ENCODE measurements at places on chromosomes 1 and 21. TPM values are rescaled to one million over a fixed set of nuclear protein-coding genes. Genes with fewer than 3 reads are reported as not detected.

Gene SMAP2
- 27.3 TPM for total RNA-seq

Gene MEX3A
- total RNA-seq, result 44.0 TPM

Gene SYCP1
- total RNA-seq, result not detected

Gene PLA2G4A
- 1.2 TPM for total RNA-seq

Gene AQP10
- total RNA-seq, result not detected

Gene PPIAL4G
- 0.25 TPM for total RNA-seq

Gene NMNAT2
- 58.3 TPM for total RNA-seq

Gene SLC30A2
- not detected for total RNA-seq

Gene POU2F1
- total RNA-seq, result 26.3 TPM

Gene RASAL2
- total RNA-seq, result 28.8 TPM

Gene NAV1
- 78.4 TPM for total RNA-seq

Gene C1orf87
- under 0.01 TPM for total RNA-seq

Gene DCST1
- total RNA-seq, result 0.25 TPM

Gene PPFIA4
- 12.3 TPM for total RNA-seq

Gene THEM5
- not detected for total RNA-seq

Gene FCMR
- 0.25 TPM for total RNA-seq

Gene ELK4
- total RNA-seq, result 9.1 TPM

Gene VCAM1
- total RNA-seq, result 19.9 TPM

Gene NEXN
- total RNA-seq, result 0.49 TPM

Gene OR2T11
- total RNA-seq, result not detected

Gene FCN3
- 0.25 TPM for total RNA-seq

Gene LCE2C
- not detected for total RNA-seq

Gene TBX15
- 0.98 TPM for total RNA-seq

Gene RXRG
- total RNA-seq, result 7.1 TPM

Gene TNFAIP8L2
- 0.98 TPM for total RNA-seq

Gene FALEC
- total RNA-seq, result not detected

Gene LYPD8
- total RNA-seq, result not detected

Gene RGS5
- 14.5 TPM for total RNA-seq

Gene F13B
- not detected for total RNA-seq

Gene BGLAP
- 0.25 TPM for total RNA-seq

Gene HES4
- total RNA-seq, result 20.7 TPM

Gene FCGR2B
- total RNA-seq, result 0.25 TPM

Gene RPTN
- not detected for total RNA-seq

Gene CLCA4
- not detected for total RNA-seq

Gene LRRN2
- 11.8 TPM for total RNA-seq

Gene OLIG2
- total RNA-seq, result 15.2 TPM

Gene CFAP45
- 0.74 TPM for total RNA-seq

Gene DIP2A
- total RNA-seq, result 32.0 TPM

Gene FCRL3
- total RNA-seq, result not detected

Gene TMEM59
- 74.7 TPM for total RNA-seq

Gene IFI44L
- total RNA-seq, result 4.4 TPM

Gene NUP210L
- under 0.01 TPM for total RNA-seq

Gene JAM2
- 28.0 TPM for total RNA-seq

Gene BARHL2
- not detected for total RNA-seq

Gene PTP4A2
- 233 TPM for total RNA-seq

Gene RWDD3
- 8.9 TPM for total RNA-seq

Gene CA14
- total RNA-seq, result 1.7 TPM

Gene SMPDL3B
- 0.25 TPM for total RNA-seq

Gene LAD1
- not detected for total RNA-seq

Gene IFT25
- 15.2 TPM for total RNA-seq

Gene PGBD5
- total RNA-seq, result 20.7 TPM

Gene ABCA4
- total RNA-seq, result 0.25 TPM

Gene SPRR4
- total RNA-seq, result not detected

Gene F11R
- 6.6 TPM for total RNA-seq

Gene PRKAB2
- 48.9 TPM for total RNA-seq

Gene ZFP69
- total RNA-seq, result 12.5 TPM
